Testis (tissue), 5 donors: ENCODE measurements at places on chromosomes 6 and 20.

- DNase-seq: no peak
Measured at GRCh38 chr20:32918751-32919150, 60.0 kb downstream of the EFCAB8 start.

GRCh38 chr20:5650280-5650691 lies 99.9 kb upstream of the SHLD1 start:
- DNase-seq: no peak

DNA sequence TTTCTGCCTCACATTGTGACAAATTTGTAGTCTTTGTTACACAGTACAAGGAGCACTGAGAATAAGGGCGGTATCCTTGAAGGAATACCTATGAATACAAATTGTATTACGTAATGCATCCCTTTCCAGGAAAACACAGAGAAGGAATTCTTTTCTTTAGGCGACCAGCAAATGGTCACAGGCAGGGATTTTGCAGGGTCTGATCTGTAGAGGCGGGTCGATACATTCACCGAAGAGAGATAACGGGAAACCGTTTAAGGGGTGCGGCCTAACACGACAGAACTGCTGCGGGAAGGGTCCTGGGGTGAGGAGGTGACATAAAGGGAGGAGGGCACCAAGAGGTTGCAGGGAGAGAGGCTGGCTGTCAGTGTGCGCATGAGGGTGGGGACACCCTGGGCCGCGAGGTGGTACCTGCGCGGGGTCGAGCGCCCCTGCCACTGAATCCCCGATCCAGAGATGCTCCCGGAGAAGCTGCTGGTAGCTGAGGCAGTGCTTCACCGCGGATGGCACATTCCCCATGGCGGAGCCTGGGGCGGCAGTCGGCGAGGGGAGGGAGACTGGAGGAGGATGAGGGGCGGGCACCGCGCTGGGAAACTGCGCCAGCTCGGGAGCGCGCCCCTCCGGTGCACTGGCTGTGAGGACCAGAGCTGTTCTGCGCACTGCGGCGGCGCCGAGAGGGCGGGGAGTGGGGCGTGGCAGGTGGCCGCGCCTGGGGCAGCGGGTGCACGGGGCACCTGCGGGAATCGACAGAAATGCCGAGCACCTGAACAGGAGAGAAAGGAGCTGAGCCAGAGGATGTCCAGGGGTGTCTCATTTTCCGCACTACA lies at the start of gene HMGCLL1:
Gene HMGCLL1, minus strand, starts transcription at position 656 of the 827 bp plus-strand sequence. Its CDS starts 137 bp downstream, at position 519.
- peak; percentile 84 for DNase-seq

DNA sequence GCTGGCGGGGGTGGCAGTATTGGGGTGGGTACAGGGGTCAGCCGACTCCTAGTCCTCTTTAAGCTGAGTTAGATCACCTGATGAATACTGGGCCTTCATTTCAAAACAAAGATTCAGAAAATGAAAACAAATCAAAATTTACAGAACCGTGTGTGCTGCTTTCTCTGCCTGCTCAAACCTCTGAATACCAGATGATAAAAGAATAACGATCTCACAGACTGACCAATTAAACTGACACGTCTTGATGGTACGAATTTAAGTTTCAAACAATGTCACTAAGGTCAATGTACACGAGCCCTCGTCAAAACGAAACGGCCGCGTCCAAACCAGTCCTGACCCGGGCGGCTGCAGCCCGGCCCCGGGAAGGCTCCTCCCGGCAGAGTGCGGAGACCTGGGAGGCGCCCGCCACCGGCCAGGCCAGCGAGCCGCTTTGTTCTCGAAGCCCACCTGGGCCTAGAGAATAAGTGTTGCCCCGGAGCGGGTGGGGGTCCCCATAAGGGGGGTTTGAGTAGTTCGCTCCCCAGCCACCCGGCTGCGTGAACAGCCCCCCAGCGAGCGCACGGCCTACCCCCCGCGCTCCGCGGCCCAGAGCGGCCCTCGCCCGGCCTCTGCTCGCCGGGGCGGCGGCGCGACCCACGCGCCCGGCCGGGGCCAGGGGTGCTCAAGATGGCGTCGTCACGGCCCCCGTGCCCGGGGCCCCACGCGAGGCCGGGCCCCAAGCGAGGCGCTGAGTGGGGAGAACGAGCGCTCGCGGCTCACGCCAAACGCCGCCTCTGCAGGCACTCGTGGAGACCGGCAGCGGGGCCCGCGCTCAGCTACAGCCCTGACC lies 728 bp downstream of the PSMA7 start:
- DNase-seq: no peak

GRCh38 chr6:36627801-36628246 lies 33.7 kb downstream of the SRSF3 start:
- peak; percentile 61 for DNase-seq

DNA sequence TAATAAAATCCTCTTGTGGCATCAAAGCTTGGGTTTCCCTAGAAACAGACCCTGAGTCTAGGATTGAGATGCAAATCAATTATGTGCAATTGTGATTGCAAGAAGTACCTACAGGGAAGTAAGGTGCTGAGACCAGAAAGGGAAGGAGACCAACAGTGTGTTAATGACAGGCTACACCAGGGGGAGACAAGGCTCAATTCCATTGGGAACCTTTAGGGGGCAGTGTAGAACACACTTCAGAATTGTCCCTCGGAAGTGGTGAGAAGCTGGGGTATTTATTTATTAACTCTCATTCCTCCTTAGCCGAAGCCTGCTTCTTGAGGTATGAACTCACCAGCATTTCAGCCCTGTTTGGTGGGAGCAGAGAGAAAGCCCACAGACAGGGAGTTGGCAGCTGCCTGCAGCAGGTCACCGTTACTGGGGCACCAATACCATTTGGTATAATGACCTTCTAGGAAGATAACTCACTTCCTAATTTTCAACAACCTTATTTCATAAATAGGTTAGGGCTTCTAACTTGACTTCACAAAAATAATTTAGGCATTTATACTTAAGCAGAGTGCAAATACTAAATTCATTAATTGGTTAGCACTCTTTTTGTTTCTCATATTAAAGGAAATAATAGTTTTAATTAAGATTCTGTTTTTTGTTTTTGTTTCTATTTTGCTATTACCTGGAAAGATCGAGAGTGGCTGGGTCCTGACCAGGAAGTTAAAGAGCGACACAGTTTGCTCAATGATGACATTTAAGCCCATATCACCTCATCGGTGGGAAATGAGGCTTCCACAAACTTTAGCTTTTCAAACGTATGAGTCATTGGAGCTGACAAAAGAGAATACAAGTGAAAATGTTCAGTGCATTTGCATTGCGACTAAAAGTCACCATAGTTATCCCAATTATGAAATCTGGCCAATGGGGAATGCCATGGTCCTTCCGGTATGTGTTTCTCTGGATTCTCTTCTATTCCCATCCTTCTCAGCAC lies 94.8 kb downstream of the BTBD3 start:
- DNase-seq: peak; percentile 64

- no peak for DNase-seq
Measured at GRCh38 chr6:91497770-91498169, 910.9 kb upstream of the MAP3K7 start.

- no peak for DNase-seq
Measured at GRCh38 chr6:1726341-1726768, 116.6 kb downstream of the FOXC1 start.

DNA sequence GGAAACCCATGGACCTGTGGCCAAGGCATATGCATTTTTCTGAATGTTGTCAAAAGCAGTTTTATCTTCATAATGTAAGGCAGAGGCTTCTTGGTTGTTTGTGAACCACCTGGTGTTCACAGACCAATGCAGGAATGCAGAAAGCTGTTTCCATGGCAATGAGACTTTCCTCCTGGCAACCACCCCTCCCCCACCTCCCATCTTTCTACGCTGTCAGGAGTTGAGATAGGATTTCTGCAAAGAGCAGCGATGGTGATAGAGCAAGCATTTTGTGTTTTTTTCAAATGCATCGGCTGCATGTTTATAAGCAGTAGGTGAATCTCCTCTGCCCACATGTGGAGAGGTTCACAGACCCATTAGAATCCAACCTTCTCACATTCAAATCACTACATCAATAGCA lies 114.1 kb upstream of the SMLR1 start:
- no peak for DNase-seq

GRCh38 chr20:59141818-59142581 lies 21.6 kb upstream of the ZNF831 start:
- DNase-seq: no peak

GRCh38 chr6:42440778-42441696 lies 10.7 kb downstream of the TRERF1 start:
- peak; percentile 70 for DNase-seq

DNA sequence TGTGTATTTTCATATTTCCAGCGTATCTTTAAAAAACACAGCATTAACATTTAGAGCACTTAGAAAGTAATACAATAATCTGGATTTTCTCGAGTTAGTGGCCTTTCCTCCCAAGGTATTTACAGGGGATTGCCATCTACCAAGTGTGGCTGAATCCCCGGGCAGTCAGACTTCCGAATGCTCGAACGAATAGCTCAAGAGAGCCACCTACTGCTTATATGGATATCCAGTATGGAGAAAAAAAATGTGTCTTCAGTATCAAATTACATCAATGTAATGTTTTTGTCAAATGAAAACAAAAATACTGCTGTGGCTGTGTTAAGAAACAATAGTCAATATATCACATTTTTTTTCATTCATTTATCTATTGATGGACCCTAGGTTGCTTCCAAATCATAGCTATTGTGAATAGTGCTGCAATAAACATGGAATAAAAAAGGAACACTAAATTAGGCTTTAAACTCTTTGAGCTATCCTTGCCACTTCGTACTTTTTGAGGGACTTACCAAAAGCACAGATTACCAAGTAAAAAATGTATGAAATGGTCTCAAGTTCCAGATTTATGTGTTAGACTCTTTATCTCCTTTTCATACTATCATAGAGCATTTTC lies 654.5 kb upstream of the PTCHD4 start:
- peak; percentile 47 for DNase-seq

GRCh38 chr6:111113336-111114086 lies 26.2 kb downstream of the SLC16A10 start:
- peak; percentile 37 for DNase-seq

GRCh38 chr6:124682751-124683150 lies 279.5 kb upstream of the RNF217 start:
- DNase-seq: no peak

DNA sequence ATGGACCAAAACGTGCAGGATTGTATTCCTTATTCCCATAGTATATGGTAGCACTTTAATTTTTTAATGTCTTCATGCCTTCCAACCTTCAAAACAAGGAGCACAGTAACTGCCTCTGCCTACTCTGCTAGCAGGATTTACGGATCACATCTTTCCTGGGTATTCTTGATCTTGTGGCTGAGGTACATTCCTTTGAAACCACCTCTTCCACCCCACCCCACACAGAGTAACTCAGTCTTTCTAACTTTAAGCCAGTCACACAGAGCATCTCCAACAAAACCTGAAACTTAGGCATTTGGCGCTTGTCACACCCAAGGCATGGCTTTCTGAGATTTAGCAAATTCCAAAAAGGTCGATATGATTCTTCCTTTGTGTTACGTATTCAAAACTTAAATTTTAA lies 2.3 kb upstream of the ID4 start:
- no peak for DNase-seq

- DNase-seq: no peak
Measured at GRCh38 chr20:10715035-10715434, 41.2 kb upstream of the JAG1 start.
